Right lung (tissue), 10 donors: ENCODE measurements at places on chromosomes 4 and X. TPM values are rescaled to one million over a fixed set of nuclear protein-coding genes. Genes with fewer than 3 reads are reported as not detected.

Gene DUX4
- polyA plus RNA-seq, result 0.51 TPM

GRCh38 chr4:80196922-80197573 is at the start of gene PRDM8:
Gene PRDM8, plus strand, starts transcription at chr4:80197503. Its CDS starts 2,578 bp downstream, at chr4:80200081.
- DNase-seq, result no peak

DNA sequence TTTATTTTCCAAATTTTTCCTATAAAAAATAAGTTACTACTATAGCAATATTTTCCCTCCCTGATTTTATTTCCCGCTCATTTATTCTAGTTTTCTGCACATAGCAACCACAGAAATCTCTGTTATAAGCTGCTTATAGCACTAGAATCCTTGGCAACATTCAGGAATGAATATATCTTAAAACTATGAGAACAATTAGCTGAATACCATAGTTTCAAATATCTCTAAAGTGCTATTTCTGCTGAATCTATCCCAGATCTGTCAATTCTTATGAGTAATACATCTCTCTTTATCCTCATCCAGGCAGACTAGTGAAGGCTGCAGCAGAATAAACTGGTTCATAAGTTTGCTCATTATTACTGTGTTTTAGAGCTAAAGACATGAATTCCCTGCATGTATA is 622.9 kb upstream of the DIPK2B start:
- DNase-seq, result no peak

DNA sequence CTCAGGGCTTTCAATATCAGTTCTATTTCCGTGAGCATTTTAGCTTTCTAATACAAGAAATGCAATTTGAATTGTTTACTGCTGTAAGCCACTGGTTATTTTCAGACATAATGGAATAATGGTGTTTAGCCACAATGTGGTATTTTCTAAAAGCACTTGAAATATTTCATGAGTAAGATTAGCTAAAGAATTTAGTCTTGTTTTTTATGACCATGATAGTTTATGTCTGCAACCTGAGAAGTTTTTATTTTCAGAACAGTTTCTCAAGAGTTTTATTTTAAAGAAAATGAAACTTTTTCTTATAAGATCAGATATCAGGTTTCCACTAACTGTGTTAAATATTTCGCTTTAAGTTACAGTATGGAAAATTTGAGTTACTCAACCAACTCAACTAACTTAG is 60.2 kb downstream of the SLIT2 start:
- no peak for DNase-seq

DNA sequence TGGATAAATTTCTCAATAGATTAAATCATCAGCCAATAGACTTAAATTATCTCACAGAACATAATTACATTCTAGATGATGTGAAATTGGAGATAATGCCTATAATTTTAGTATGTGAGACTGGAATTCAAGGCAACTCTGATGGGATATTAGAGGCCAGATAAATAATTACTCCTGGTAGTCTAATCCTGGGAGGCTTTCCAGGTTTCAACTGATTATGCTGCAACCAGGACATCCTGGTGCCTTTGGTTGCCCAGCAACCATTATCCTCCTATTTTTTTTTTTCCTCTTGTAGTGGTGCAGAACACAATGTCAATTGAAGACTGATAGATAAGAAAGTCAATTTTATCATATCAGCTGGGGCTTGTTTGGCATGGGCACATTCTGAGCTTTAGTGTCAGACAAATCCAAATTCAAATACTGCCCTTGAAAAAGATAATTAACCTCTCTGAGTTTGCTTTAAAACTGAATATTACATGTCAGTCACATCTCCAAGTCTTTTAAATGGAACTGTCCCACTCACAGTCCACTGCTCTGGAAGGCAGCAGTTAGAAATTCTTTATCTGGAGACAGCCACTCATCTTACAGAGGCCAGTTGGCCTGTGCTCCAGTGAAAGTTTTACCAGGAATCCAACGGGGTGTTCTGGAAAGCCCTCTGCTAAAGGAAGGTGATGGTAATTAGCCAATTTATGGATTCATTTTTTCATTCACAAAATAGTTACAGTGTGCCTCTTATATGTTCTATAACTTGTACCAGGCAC is 95.3 kb upstream of the GUCY1A1 start:
- DNase-seq, result no peak

DNA sequence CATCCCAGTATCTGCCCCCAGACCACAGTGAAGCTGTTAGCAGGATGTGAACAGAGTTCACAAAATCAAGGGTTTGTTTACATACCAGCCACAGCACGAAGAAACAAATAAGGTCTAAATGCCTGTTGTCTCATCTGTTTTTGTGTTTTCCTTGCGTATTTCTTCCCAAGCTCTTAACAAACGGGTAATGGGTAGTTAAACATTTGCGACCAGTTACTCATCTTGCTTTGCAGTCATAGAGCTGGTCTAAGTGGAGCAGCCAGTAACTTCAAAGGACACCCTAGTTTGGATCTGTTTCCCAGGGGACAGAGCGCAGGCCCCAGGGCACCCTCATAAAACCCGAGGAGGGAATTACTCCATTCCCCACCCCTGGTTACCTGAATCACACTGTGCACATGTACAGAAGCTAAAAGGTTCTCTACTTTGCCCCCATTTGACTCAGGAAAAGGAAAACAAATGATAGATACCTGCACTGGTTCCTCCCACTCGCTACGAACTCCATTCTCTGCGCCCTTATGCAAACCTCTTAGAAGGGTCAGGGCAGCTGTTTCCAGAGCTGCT is 68.8 kb downstream of the MAML3 start:
- no peak for DNase-seq

GRCh38 chrX:9378980-9379696 is 85.7 kb upstream of the TBL1X start:
- no peak for DNase-seq

- no peak for DNase-seq
These were observed 154.0 kb downstream of the EVC2 start for GRCh38 chr4:5554376-5554775.

DNA sequence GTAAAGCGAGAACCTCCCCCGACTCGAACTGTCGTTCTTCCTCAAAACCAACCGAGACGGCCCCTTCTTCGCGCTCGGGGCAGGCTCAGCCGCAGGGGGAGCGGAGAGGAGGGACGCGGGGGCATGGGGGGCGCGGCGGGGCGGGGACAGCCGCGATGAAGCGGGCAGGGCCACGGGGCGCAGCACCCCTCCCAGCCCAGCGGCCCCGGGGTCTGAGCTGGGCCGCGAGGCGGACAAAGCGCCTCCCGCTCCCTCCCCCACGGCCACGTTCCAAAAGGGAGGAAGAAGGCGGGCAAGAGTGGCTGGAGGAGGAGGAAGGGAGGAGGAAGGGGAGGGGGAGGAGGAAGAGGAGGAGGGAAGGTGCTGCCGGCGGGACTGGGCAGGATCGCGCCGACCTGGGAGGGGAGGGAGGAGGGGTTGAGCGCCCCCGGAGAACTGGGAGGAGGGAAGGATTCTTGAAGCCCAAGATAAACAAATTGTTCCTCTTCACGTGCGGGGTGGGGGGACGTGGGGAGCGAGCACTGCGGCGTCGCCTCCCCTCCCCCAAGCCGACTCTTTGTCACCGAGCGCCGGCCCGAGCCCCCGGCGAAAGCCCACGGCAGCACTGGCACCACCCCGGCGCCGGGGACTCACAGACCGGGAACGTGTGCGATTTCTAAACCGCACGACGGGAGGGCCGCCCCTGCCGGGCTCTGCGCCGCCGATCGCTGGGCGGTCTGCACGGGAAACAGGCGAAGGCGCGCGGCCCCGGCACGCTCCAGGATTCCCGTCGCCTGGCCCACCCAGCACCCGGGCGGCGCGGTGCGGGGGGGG is 2.9 kb downstream of the MAML3 start:
- DNase-seq, result peak; percentile 97
